ENCODE measurements at places on chromosomes 16 and 17.

DNA sequence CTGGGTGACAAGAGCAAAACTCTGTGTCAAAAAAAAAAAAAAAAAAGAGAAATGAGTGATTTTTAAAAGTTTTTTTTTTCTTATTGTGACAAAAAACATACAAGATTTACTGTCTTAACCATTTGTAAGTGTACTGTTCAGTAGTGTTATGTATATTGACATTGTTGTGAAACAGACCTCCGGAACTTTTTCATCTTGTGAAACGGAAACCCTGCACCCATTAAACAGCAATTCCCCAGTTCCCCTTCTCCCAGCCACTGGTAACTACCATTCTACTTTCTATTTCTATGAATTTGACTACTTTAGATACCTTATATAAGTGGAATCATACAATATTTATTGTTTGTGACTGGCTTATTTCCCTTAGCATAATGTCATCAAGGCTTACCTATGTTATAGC lies 18.7 kb downstream of the DUS2 start:
- DNase-seq: no peak

GRCh38 chr17:2466931-2467330 lies 44.8 kb downstream of the METTL16 start:
- DNase-seq: no peak

- DNase-seq: no peak
Observed at GRCh38 chr17:44320066-44320465, 4.6 kb downstream of the SLC25A39 start.

DNA sequence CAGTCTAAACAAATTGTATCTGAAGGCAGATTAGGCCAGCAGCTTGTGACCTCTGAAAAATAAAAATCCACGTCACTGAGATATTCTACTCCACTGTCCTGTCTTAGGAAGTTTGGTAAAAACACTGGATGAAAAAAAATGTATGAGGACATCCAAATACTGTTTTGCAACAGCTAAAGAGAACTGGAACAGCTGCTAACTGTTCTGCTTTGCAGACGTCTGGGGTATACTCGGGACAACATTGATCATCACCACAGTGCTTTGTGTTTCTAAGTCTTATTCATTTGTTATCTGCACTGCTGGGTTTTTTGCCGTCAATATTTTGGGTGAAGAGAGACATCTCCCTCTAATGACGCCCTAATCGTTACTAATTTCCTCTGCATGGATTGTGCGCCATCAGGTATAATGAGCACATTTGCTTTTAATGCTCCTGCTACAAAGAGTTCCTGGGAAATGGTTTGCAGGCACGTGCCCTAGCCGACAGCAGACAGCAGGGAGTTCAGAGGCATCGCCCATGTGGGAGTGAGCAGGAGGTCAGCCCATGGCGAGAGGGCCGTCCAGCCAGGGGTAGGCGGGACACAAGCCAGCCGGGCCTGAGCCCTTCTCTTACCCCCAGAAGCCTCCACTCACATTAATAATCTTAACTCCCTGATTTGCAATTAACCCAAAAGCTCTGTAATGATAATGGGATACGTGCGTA lies 87.0 kb downstream of the CBLN1 start:
- no peak for DNase-seq

GRCh38 chr16:11254913-11255736 lies 879 bp downstream of the SOCS1 start:
- no peak for DNase-seq
